Activated CD4-positive, CD25-positive, alpha-beta regulatory T cell treated with anti-CD3 and anti-CD28 coated beads, Interleukin-2, amount 50 U/mL, for 16 hours (primary cell): ENCODE measurements at places on chromosomes 2 and 18.

- no peak for DNase-seq
Observed at GRCh38 chr18:23825978-23826405, 136.7 kb downstream of the LAMA3 start.

- DNase-seq, result no peak
Observed at GRCh38 chr2:26581991-26582842, 58.9 kb downstream of the CIB4 start.

DNA sequence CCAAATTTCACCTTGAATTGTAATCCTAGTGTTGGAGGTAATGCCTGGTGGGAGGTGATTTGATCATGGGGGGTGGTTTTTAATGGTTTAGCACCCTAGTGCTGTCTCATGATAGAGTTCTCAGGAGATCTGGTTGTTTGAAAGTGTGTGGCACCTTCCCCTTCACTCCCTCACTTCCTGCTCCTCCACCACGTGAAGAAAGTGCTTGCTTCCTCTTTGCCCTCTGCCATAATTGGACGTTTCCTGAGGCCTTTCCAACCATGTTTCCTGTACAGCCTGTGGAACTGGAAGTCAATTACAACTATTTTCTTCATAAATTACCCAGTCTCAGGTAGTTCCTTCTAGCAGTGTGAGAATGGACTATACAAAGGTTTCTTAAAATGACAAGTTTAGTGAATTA, 251.8 kb upstream of the NETO1 start:
- no peak for DNase-seq

DNA sequence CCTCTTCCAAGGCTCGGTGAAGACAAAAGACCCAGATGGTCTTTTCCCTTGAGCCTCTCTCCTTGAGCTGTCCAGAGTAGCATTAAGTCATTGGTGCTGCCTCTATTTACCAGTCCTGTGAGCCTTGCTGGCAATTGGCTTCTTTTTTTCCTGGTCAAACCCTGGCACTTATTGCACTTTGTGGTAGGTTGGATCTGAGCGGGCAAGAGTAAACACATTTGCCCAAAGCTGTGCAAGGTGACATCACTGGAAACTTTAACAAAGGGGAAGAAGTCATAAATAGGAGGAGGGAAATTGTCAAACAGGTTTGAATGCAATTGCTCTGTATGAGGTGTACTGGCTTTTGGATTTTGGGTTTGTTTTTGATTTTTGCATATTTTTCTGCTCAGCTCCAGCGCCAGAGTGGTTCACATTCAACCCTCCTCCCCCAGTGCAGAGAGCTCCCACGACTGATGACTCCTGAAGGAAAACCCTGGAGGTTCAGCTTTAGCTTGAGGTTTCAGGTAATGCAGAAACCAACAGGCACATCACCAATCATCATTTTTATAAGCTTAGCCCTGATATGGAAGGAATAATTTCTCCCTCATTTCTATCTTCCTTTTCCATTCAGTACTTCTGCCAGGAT, 8.3 kb downstream of the KCNE4 start:
- no peak for DNase-seq

- DNase-seq, result no peak
Observed at GRCh38 chr2:23200068-23200786, 184.8 kb upstream of the KLHL29 start.

GRCh38 chr18:10261344-10262276, 192.8 kb upstream of the APCDD1 start:
- no peak for DNase-seq
